ENCODE measurements at places on chromosomes 3 and 15.

GRCh38 chr15:35260941-35261340, 175.8 kb upstream of the NANOGP8 start:
- no peak for DNase-seq

DNA sequence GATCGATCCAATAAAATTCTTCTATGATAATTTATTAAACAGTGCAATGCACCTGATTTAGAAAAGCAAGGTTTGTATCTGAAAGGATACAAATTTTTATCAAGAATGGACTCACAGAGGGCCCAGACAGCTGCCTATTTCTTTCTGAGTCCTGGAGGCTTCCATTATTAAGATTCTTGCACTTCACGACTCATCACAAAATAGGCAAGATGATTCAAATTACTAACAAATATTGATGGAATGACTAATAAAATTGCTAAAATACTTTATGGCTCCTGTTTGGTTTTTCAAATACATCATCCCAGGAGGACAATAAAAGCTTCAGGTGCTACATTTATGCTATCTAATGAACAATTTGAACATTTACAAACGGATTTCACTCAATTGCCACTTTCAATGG, 483.0 kb upstream of the AGTR1 start:
- DNase-seq: no peak

- no peak for DNase-seq
Observed at GRCh38 chr3:69882560-69882959, 117.0 kb upstream of the SAMMSON start.

DNA sequence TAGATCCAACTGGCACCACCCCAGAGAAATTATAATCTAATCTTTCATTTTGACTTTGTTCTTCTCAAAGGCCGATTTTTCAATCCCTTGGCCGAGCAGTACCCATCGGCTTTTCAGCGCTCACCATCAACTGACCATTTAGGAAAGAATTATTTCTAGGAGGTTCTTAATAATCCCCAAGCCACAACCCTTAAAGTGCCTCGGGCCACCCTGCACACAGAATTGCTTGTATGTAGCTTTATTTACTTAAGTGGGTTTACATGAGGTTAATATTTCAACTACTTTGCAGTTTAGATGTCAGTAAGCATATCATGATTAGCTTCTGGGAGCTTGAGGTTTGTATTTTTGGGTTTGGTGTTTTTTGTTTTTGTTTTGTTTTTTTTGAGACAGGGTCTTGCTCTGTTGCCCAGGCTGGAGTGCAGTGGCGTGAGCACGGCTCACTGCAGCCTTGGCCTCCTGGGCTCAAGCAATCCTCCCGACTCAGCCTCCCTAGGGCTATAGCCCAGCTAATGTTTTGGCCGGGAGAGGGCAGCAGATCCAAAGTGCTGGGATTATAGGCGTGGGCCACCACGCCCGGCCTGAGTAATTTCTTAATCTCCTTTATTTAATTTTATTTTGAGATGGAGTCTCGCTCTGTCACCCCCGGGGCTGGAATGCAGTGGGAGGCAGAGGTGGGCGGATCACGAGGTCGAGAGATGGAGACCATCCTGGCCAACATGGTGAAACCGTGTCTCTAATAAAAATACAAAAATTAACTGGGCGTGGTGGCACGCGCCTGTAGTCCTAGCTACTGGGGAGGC, 801 bp upstream of the CDAN1 start:
- DNase-seq: no peak

DNA sequence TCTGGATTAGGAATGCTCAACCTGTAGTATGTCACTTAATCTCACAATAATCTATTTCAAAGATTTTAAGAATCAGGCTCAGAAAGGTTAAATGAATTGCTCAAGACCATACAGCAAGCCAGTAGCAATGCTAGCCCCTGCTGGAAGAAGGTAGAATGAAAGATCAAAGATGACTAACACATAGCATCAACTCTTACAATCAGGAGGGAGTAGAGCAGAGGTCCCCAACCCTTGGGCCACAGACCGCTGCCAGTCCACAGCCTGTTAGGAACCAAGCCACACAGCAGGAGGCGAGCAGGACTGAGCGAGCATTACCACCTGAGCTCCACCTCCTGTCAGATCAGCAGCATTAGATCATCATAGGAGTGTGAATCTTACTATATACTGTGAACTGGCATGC, 15.5 kb upstream of the GATM start:
- DNase-seq: no peak

DNA sequence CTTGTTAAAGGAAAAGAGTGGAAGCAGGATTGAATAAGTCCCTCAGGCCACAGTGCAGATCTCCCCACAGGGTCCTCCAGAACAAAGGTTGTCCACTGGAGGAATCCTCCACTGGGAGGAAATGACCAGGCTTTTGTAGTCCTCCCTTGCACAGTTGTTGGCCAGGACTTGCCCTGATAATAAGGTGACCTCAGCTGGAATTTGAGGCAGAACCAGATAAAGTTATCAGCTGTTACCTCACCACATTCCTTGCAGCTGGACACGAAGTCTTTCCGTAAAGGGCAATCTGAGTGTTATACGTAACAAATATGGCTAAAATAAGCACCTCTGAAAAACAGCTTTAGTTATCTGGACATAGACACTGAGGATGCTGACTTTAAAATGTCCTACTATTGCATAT, 83.5 kb upstream of the NAALADL2 start:
- no peak for DNase-seq

DNA sequence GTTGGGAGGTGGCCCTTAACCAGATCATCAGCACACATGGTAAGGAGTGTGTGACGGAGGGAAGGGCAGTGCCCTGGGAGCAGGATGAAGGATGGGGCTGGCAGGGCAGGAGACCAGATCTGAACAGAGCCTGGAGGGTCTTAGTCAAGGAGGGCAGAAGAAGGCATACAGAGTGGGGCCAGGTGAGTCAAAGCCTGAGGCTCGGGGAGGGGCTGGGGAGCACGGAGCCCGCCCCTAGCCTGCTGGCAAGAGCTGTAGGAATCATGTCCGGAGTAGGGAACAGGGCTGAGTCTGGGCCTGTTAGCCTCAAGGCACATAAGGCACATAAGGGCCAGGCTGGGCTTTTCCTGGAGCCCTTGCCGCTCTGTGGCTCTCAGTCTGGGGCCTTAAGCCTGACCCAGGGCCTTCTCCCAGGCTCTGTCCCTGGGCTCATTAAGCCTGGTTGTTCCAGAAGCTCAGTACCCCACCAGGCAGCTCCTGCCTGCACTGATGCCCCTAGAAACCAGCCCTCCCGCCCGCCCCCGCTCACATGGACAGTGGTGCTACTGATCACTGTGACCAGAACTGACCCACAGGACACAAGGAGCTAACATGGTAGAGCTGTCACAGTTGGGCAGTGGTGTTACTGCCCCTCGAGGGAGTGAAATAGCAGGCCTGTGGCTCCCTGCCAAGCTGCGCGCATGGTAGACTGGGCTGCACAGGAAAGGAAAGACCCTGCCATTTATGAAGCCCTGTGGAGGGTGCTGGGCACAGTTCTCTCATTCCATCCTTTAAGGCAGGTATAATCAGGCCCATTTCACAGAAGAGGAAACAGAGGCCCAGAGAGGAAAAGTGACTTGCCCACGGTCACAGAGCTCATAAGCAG, 14.6 kb downstream of the ISG20 start:
- no peak for DNase-seq

DNA sequence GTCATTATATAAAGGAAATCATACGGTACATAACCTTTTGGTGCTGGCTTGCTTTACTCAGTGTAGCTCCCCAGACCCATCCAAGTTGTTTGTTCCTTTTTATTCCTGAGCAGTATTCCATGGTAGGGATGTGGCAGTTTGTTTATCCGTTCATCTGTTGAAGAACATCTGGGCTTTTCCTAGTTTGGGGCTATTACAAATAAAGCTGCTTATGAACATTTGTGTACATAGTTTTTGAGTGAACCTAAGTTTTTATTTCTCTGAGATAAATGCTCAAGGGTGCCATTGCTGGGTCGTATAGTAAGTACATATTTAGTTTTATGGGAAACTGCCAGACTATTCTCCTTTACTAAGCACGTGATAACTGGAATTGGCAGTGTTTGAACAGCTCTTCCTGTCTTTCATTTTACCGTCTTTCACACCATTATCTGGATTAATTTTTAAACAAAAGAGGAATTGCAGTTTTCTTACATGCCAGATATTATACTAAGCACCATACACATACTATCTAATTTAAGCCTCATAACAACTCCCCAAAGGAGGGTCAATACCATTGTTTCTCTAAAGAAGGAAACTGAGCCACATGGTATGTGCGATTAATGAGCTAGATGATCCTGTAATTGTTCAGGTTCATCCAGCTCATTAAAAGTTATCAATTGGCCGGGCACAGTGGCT, 85.6 kb downstream of the PTPRG start:
- DNase-seq: no peak

DNA sequence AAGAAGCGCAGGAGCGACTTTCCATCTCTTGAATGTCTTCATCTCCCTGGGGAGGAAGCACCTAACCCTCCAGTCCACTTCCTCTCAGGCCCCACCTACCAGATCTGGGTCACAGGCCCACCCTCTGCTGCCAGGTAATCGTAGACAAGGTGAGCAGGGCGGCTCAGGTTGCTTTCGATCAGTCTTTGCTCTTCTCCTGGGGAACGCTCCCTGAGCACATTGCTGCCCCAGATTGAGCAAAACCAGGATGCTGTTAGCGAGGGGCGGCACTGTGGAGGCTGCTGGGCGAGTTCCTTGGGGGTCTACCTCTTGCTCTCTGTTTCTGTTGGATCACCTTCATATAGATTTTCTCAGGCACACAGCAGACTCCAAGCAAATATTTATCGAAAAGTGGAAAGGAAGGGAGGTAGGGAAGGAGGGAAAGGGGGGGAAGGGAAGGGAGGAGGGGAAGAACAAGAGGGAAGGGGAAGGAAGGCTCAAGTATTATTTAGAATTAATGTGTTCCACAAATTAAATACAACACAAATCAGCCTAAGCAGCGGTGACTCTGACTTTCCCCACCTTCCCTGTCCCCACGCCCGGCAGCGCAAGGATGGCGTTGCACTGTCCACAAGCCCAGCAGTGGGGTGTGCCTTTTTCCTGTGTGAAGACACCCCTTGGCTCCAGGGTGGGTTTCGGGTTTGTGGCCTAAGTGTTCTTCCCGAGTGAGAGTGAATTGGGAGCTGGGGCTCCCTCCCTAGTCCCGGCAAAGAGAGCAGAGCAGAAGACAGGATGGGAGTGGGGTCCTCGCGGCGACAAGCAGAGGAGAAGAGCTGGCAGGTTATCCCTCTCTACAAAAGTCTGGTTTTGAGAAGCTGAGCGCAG, 6.1 kb upstream of the PCSK6 start:
- DNase-seq: no peak

DNA sequence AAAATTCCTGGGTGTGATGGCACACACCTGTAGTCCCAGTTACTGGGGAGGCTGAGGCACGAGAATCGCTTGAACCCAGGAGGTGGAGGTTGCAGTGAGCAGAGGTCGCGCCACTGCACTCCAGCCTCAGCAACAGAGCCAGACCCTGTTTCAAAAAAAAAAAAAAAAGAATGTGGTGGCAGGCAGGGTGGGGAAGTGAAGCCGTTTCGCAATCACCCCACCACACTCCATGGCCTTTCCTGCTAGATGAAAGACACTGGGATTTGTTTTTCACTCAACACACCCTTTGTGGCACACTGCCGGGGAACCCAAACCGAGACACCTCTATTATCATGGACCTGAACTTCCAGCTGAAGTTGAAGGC, 172.4 kb upstream of the IQSEC1 start:
- DNase-seq: no peak

DNA sequence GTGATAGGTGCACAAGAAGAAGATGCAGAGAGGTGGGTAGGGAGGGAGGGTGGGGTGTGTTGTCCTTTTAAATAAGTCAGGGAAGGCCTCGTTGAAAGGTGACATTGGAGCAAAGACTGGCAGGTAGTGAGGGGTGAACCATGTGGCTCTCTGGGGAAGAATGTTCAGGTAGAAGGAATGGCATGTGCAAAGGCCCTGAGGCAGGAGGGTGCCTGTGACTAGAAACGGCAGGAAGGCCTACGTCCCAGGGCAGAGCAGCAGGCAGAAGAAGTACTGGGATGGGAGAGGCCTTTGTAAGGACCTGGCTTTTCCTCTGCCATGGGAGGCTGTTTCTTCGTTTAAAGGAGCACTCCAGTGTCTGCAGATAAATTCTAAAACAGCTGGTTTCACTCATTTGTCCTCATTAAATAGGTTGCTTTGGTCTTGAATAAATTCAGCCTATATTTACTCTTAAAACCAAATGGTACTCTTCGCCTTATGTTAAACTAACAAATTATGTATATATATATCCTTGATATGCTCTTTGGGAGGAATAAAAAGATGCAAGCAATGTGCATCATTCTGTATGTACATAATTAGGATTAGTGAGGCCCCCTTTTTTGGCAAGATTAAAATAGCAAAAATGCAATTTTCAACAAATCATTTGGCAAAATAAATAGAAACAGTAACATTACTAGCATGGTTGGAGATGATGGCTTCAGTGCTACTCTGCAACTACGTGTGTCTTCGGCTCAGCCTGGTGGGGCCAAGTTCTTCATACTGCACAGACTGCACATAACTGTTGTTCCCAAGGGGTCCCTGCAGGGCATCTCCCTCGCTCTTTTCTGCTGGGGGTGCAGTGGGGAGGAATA, 151.4 kb downstream of the KLF13 start:
- DNase-seq: no peak

DNA sequence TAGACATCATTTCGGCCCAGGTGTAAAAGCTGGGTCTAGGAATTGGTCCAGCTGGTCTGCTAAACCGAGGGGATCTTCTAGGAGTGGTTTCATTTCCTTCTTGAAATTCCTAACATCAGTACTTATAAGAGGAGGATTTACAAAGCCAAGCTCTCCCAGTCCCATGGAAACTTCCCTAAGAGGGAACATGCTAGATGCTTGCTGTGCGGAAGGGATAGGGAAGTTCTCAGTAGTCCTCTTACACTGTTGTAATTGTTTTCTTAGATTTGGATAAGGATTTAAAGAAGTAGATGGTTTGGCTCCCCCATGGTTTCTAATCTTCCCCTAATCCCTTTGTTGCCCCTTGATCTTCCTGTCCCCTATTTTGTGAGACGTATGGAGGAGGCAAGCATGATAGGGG, 89.7 kb upstream of the XCR1 start:
- DNase-seq: no peak

- DNase-seq: no peak
Observed at GRCh38 chr3:114078126-114078525, 21.6 kb downstream of the QTRT2 start.

DNA sequence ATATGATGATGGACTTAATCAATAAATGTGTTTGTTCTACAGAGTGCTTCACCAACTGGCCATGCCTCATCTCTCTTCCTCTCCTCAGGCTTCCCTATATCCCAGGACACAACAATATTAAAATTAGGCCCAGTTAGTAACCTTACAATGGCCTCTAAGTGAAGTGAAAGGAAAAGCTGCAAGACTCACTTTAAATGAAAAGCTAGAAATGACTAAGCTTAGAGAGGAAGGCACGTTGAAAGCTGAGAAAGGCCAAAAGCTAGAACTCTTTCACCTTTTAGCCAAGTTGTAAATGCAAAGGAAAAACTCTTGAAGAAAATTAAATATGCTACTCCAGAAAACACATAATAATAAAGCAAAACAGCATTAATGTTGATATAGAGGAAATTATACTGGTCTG, 1010.3 kb downstream of the NAALADL2 start:
- no peak for DNase-seq

Measured in stimulated activated CD8-positive, alpha-beta memory T cell treated with anti-CD3 and anti-CD28 coated beads, Interleukin-4, amount 100 ng/mL, for 24 hours (primary cell).